Naive thymus-derived CD8-positive, alpha-beta T cell (primary cell): ENCODE measurements at places on chromosomes 16 and 17.

DNA sequence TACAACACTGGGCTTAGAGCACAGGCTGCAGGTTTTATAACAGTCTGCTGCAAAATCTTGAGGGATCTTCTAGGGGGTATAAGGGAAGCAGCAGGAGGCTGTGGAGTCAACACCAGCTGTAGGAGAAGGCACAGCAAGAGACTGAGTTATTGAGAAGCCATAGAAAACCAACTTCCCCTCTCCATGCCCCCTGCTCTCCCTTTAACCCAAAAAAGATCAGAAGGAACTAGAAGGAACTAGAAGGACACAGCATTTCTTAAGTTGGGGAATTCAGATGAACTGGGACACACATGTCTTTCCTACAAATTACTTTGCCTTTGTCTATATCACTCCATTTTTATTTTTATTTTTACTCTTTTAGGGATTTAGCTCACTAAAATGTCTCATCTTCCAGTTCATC is 6.2 kb upstream of the CCL18 start:
- no peak for DNase-seq

- no peak for DNase-seq
These were observed 47.6 kb downstream of the MYH13 start for GRCh38 chr17:10325031-10325695.

DNA sequence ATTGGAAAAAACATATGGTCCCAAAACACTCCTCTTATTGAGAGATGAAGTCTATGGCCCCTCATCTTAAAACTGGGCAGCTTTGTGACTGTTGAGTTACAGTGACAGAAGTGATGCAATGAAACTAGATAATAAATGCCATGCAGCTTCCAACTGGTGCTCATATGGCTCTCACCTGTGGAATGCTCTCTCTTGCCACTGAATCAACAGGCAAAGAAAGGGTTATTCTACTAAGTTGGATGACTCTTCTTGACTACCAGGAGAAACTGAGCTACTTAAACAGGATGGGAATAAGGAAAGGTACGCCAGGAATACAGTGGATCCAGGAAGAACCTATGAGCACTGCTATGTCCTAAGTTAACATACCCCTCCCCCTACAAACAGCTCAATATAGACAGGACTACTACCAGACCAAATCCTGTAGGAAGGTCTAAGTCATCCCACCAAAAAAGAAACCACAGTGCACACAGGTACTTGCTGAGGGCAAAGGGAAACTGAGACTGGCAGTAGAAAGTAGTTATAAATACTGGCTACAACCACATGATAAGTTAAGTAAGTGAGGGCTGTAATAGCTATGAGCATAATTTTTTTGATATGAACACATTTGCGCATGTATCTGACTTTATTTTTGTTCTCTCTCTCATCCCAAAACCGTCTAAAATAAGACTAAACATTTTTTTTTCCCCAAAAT is 398.5 kb downstream of the ZFHX3 start:
- DNase-seq: no peak

DNA sequence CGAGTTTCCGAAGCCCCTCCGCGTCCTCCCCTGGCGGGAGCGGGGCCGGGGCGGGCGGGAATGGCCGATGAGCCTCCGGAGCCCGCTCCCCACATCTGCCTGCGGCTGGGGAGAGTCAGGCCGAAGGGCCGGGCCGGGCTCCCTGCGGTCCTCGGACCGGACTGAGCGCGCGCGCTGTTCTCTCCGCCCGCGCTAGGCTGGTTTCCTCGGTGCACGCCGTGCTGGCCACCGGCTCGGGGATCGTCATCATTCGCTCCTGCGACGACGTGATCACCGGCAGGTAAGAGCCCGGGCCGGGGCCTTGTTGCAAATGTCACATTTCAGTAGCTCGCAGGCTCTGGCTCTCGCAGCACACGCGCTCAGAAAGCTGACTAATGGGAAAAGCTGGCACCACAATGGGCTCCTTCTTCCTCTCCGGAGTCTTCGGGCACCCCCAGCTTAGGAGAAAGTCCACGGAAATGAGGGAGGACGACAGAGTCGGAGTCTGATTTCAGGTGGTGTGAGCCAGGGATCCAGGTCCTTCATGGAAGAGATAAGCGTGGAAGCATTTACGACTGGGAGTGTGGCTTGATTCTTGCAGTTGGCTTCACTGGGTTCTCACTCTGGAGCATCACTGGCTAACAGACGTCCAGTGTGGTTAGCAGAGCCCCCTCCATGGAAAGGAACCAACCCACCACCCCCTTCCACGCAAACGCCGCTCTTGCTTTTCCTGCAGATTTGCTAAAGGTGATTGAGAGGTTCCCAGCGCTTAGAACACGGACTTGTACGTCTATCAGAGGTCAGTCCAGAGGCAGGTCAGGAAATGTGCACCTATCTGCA is 715 bp downstream of the TLCD3A start:
- DNase-seq: no peak

GRCh38 chr16:65079549-65079948 is 42.3 kb downstream of the CDH11 start:
- DNase-seq: no peak

DNA sequence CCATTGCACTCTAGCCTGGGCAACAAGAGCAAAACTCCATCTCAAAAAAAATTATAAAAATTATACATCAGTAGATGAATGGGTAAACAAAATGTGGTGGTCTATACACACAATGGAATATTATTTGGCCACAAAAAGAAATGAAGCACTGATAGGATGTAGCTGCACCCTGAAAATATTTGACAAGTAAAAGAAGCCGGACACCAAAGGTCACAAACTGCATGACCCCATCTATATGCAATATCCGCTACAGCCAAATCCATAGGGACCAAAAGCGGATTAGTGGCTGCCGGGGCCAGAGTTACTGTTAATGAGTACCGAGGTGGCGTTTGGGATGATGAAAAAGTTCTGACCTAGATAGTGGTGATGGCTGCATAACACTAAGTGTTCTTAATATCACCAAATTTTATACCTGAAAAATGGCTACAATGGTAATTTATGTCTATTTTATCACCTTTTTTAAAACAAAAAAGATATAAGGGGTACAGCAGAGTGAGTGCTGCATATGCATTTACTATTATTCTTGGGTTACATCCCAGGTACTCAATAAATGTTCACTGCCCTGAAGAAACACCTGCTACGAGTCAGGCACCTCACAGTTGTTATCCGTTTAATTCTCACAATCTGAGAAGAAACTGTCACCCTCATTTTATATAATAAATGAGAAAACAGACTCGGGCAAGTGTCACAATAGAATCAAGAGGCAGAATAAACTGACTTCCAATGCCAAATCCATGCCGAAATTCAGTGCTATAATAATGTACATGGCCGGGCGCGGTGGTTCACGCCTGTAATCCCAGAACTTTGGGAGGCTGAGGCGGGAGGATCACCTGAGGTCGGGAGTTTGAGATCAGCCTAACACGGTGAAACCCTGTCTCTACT is 807 bp upstream of the HBQ1 start:
- DNase-seq: no peak

DNA sequence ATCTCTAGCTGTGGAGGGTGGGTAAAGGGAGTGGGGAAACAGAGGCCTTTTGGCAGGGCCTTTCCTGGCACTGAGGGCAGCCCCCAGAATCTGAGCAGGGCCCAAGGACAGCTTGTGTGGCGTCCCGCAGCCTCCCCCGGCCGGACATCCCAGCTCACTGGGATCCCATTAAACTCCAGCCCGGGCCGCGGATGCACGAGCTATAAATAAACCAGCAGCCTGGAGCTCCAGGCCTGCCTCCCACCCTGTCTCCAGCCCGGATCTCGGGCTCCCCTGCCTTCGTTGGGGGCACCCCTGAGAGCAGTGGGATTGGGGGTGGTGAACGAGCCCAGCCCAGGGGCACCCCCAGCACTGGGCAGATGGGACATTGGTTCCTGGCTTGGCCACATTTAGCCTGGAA is 13.8 kb upstream of the AATK start:
- DNase-seq: no peak

DNA sequence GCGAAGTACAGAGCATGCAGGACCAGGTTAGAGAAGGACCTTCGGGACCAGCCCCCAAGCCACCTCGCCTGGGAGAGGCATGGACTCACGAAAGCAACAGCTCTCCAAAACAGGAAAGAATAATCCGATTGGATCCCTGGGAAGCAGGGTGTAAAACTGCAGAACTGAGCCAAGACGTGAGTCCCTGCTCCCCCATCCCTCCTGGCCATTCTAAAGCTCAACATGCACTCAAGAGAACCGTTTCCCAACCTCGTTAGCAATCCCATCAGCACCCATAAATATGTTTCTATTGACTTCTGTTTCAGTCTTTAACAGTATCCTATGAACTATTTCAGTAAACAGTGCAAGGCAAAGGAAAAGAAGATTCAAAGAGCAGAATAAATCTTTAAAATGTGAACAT is 167.0 kb downstream of the COPRS start:
- no peak for DNase-seq

- DNase-seq: no peak
These were observed 194.3 kb upstream of the RPL38 start for GRCh38 chr17:74009056-74009625.

DNA sequence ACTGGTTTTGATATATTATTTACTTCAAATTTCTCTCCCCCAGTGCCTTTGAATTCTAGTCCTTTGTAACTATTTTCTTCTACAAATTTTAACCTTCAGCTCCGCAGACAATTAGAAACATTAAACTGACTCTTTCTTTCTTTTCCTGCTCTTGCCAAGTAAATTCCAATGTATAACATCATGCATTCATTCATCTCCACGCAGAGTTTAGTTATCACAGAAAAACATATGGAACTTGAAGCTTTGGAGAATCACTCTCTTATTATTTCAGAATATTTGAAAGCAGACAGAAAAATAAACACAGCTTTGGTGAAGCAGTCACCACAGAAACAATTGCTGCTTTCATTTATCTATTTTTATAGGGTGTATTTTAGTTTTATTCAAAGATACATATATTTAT is 778.7 kb upstream of the CDH8 start:
- DNase-seq: no peak

GRCh38 chr17:41524261-41524660 is 3.8 kb downstream of the KRT19 start:
- DNase-seq: no peak

DNA sequence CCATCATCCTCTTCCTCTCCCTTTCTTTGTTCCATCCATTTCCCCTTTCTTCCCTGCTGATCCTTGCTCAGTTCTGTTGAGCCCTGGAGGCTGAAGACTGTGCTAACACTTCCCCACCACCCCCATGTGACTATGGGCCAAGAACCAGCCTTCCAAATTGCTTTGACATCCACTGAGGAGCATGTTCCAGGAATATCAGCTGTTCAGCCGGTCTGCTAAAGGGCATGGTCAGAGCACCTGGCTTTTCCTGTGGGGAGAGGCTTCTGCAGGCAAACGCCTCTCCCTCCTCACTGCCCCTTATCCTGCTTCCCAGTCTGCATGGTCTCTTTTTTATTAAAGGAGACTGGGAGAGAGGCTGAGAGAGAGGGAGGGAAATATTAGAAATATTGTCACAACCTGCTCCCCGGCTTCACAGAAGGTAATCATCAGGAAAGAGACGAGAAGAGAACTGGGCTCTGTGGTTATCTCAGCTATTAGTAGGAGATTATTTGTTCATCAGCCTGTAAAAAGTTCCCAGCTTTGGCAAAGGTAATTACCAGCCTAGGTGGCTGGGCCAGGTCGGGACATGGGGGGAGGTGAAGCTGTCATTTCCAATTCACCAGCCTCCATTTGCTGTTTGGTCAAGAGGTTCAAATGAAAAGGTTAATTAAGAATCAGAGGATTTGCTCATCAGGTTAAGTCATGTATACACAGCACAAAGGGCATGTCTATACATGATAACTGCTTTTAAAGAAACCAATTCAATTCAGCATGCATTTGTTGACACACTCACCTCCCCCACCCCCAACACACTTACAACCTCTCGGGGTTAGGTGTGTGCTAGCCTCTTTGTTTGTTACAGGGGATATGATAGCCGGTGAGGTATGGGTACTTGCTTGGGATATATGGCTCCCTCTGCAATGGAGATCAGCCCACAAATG is 83.7 kb upstream of the CRHR1 start:
- no peak for DNase-seq

- DNase-seq: no peak
These were observed 696 bp upstream of the PSMC5 start for GRCh38 chr17:63826468-63827001.

DNA sequence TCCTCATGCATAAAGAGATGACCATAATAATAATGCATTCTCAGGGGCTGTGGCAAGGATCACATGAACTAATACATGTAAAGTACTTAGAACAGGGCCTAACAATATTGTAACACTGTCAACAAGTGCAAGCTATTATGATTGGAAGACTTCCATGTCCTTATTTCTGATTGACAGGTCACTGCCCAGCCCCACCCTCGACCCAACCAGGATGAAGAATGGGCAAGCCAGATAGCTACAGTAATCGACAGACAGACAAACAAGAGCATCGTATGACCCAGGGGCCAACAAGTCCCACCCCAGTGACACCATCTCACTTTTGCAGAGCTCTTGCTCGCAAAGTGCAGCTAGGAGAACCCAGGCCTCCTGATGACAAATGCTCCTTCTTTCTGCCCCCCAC is 14.6 kb upstream of the MMP2 start:
- DNase-seq: no peak

DNA sequence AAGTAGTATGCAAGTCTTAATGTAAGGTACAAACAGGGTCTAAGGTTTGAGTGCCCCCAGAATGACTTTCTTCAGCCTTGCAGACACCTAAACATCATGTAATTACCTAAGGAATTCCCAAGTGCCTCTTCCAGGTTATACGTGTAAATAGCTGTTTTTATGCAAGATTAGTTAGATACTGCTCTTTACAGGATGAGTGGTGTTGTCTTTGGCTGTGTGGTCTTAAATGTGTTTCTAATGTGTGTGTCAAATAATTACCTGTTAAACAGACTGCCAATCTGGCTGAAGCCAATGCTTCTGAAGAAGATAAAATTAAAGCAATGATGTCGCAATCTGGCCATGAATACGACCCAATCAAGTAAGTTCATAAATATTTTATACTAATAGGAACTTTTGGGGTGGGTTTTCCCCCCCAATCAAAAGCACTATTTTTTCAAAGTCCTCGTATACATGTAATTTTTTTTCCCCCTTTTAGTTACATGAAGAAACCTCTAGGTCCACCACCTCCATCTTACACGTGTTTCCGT is 16.0 kb downstream of the RBBP6 start:
- no peak for DNase-seq

GRCh38 chr16:54493061-54493460 is 206.5 kb upstream of the IRX3 start:
- no peak for DNase-seq

- DNase-seq: no peak
These were observed 3.8 kb upstream of the ATP2A3 start for GRCh38 chr17:3968015-3968414.

DNA sequence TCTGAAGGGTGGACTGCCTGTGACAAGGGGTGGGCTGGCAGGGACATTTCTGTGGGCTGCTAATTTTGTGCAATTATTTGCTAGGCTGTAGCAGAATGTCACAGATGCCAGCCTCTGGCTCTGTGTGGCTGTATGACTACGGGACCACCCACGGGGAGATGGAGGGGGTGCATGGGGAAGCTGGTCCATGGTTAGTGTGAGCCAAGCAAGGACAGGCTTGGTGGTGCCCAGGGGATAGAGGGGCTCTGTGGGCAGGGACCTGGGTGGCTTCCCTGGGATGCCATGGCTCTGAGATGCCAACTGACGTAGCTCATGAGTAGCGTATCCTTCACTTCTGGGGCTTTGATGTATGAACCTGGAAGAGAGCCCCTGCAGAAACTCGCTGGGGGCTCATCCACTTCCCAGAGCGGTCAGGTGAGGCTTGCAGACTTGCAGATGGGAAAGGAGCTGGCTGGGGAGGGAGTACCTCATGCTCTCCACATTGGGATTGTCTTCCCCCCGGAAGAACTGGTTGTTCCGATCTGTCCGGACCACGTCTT is 87.2 kb downstream of the TBC1D16 start:
- no peak for DNase-seq
